ENCODE measurements at places on chromosomes 4 and X.

- DNase-seq, result no peak
Measured at GRCh38 chr4:36432586-36432985, 151.2 kb downstream of the DTHD1 start.

DNA sequence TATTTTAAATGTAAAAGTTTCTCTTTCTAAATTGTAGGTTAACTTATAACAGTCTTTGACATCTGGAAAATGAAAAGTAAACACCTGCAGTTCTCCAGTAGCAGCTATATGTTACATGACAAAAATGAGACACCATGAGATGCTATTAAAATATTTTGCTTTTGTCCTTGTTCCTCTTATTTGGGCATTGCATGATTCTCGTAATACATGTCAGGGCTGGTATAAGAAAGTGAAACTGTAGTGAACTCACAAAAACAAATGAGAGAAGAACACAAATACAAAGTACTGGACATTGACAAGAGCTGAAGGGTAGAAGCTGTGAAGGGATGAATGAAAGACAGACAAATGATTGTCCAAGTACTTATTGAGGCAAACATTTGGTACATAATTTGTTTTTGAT lies 9.0 kb downstream of the GK2 start:
- DNase-seq, result no peak

- no peak for DNase-seq
Measured at GRCh38 chrX:98398542-98398941, 1514.8 kb downstream of the RPA4 start.

- DNase-seq, result peak; percentile 56
Measured at GRCh38 chr4:1547856-1548826, 136.0 kb downstream of the FAM53A start.

DNA sequence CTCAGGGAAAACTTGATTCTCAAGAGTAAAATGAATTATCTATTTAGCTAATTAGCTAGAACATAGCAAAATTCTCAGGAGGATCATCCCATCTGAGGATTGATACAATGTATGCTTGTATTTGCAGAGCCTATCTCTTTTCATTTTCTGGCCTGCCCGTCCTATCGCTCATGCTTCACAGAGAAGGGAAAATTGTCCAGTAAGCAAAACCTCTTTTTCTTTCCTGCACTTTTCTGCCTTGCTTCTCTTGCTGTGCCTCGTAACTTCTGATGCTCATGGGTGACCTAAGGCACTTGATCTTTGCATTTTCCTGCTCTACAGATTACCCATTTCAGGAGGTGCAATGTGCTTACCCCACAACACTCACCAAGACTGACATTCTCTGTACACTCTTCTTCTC lies 88.1 kb downstream of the GBA3 start:
- no peak for DNase-seq

All from DMS53 (cell line).